ENCODE measurements at places on chromosomes 5 and 9.

- H3K36me3 ChIP-seq = no peaks in the 10 kb centered on the region
- H3K4me1 ChIP-seq = peaks cover 18% of the 10 kb centered on the region
- no peak overlapping the region for H3K27ac ChIP-seq
- no peak for DNase-seq
- no peak overlapping the region for H3K4me3 ChIP-seq
Measured at GRCh38 chr9:98977813-98978212, 34.1 kb downstream of the COL15A1 start.

DNA sequence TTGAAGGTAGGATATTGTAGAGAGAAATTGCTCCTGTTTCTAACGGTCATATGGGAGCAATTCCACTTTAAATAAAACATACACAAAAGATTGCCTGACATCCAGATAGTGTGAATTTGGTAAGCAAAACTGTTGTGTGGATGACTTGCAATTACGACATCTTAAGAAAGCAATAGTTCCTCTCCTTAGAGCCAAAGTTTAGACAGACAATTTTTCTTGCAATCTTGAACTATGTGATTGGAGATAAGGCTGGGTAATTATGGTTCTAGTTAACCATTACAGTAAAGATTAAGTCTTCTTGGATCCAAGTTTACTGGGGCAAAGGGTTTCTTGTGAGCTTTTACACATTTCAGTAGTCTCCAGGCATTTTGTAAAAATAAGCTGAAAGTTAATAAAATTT lies 1080.6 kb upstream of the CDH6 start:
- H3K36me3 ChIP-seq = no peaks in the 10 kb centered on the region
- no peak for DNase-seq
- no peaks in the 10 kb centered on the region for H3K4me1 ChIP-seq
- no peaks in the 10 kb centered on the region for H3K27me3 ChIP-seq

DNA sequence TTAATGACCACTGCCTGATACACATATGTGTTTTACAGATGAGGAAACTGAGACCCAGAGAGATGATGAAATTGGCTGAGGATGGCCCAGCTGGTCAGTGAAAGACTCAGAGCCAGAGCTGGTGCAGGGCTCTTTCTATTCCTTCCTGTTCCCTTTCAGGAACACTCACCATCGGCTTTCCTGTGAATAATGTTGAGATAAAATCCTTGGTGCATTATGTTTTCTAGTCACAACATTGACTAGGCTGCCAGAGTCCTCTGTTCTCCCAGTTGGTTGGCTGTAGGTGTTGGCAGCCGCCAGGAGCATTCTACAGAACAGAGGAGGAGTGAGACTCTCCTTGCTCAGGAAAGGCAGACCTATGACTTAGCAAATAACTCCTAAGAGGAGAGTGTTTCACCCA lies 14.8 kb downstream of the TGFBI start:
- no peak for DNase-seq
- H3K27me3 ChIP-seq = no peaks in the 10 kb centered on the region
- no peak overlapping the region for H3K4me3 ChIP-seq
- H3K27ac ChIP-seq = no peak overlapping the region

GRCh38 chr5:488241-488640 lies 36.0 kb downstream of the SLC9A3 start:
- no peak overlapping the region for H3K4me3 ChIP-seq
- H3K4me1 ChIP-seq = no peaks in the 10 kb centered on the region
- DNase-seq = no peak
- H3K36me3 ChIP-seq = no peaks in the 10 kb centered on the region
- H3K27me3 ChIP-seq = peaks cover 13% of the 10 kb centered on the region
- H3K27ac ChIP-seq = no peak overlapping the region

DNA sequence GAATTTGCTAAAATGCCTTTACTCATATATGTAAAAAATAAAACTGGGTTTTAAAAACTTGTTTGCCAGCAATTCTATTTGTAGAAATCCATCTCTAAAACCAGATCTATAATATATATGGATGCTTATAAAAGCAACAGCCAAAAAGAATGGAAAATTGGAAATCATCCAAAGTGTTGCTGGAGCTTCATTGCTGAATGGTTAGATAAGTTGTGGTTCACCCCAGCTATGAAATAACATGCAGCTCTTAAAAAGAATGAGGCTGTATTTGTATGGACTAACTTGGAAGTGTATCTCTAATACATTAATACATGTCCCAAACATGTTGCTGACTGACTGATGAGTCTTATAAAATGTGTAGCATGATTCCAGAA lies 76.2 kb downstream of the STK10 start:
- no peaks in the 10 kb centered on the region for H3K27me3 ChIP-seq
- H3K4me3 ChIP-seq = no peak overlapping the region

DNA sequence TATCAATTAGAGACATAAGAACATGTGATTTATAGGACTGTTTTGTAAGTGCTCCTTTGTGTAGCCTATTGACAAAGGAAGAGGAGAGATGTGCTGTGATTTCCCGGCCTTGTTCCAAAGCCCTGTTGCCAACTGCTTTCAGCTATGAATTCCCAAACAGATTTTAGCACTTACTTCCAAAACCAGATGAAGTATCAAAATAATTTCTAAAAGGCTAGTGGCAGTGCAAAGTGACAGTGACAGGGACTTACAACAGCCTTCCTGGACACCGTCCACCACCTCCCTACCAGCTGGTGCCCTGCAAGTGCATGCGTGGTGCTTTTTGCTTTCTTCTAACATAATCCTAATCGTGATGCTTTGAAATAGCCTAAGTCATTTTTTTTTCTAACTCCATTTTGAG lies 254.1 kb upstream of the ACTBL2 start:
- no peaks in the 10 kb centered on the region for H3K36me3 ChIP-seq
- H3K4me3 ChIP-seq = no peak overlapping the region
- H3K4me1 ChIP-seq = peaks cover 3% of the 10 kb centered on the region
- no peaks in the 10 kb centered on the region for H3K27me3 ChIP-seq
- peak overlapping the region; percentile 88 for H3K27ac ChIP-seq

GRCh38 chr9:73347720-73348119 lies 196.1 kb downstream of the ANXA1 start:
- H3K4me1 ChIP-seq = no peaks in the 10 kb centered on the region
- DNase-seq = no peak
- H3K27me3 ChIP-seq = no peaks in the 10 kb centered on the region

- peaks cover 19% of the 10 kb centered on the region for H3K4me1 ChIP-seq
- H3K4me3 ChIP-seq = no peak overlapping the region
- H3K36me3 ChIP-seq = no peaks in the 10 kb centered on the region
Measured at GRCh38 chr5:173714551-173715428, 98.3 kb upstream of the BOD1 start.

DNA sequence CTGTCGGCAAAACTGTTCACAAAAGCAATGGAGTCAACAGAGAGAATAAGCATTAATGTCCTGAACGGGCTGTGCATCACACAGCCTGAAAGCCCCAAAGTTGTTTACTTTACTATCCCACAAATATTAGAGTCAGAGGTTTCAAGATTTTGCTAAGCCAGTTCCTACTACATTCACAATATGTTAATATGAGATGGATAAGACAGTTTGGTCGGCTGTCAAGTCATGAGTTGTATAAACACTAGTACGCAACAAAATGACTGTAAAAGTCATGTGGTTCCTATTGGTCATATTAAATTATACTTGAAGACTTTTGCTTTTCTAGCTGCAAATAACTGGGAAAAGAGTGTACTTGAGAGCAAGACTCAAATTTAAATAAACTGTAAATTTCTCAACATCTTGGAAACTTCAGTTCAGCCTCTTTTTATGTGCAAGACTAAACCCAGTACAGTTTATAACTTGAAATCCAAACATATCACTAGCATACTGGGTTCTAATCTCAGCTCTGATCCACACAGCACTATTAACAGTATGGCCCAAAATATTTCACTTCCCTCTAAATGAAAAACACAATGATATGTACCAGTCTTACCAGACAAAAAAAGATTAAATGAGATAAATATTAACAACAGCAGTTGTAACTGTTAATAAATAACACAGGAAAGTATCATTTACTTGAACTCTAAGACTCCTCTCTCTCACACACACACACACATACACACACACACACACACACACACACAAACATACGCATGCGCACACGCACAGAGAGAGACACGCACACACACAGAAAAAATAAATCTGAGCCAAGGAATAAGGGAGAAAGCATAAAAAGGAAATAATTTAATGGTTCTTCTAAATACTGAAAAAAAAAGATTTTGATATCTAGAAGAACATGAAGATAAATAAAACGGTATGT lies 33.1 kb downstream of the FANCC start:
- peaks cover 2% of the 10 kb centered on the region for H3K4me1 ChIP-seq
- H3K27ac ChIP-seq = peak overlapping the region; percentile 86
- peak; percentile 86 for DNase-seq
- H3K36me3 ChIP-seq = no peaks in the 10 kb centered on the region

DNA sequence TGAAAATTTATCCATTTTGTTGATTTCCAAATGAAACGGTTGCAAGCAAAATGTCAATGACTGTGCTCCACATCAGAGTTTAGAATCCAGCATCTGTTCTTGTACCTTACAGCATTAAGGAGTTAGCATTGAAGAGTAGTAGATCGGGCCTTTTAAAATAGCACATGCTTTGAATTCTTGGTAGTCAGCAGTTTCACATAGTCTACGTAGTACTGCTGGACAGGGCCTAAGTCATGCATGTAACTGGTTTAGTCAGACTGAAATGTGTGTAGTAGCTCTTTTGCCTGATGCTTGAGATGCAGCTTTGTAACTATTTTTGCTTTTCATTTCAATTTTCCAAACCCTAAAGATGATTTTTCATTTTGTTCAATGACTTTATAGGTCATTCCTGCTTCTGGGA lies 19.8 kb downstream of the LECT2 start:
- H3K4me3 ChIP-seq = no peak overlapping the region
- H3K36me3 ChIP-seq = no peaks in the 10 kb centered on the region
- peaks cover 9% of the 10 kb centered on the region for H3K4me1 ChIP-seq
- peak; percentile 16 for DNase-seq

GRCh38 chr9:135805422-135806022 lies 101.8 kb downstream of the CAMSAP1 start:
- H3K4me3 ChIP-seq = no peak overlapping the region
- H3K36me3 ChIP-seq = peaks cover 10% of the 10 kb centered on the region
- DNase-seq = no peak
- no peak overlapping the region for H3K27ac ChIP-seq
- H3K27me3 ChIP-seq = no peaks in the 10 kb centered on the region
- H3K4me1 ChIP-seq = peaks cover 17% of the 10 kb centered on the region
